ENCODE measurements at places on chromosomes 16 and 17.
A peak's percentile ranks its signal among the peaks of the same experiment; 100 is the strongest.

- peak; percentile 65 for DNase-seq
Measured at GRCh38 chr17:17440010-17440843, 36.6 kb upstream of the MED9 start.

DNA sequence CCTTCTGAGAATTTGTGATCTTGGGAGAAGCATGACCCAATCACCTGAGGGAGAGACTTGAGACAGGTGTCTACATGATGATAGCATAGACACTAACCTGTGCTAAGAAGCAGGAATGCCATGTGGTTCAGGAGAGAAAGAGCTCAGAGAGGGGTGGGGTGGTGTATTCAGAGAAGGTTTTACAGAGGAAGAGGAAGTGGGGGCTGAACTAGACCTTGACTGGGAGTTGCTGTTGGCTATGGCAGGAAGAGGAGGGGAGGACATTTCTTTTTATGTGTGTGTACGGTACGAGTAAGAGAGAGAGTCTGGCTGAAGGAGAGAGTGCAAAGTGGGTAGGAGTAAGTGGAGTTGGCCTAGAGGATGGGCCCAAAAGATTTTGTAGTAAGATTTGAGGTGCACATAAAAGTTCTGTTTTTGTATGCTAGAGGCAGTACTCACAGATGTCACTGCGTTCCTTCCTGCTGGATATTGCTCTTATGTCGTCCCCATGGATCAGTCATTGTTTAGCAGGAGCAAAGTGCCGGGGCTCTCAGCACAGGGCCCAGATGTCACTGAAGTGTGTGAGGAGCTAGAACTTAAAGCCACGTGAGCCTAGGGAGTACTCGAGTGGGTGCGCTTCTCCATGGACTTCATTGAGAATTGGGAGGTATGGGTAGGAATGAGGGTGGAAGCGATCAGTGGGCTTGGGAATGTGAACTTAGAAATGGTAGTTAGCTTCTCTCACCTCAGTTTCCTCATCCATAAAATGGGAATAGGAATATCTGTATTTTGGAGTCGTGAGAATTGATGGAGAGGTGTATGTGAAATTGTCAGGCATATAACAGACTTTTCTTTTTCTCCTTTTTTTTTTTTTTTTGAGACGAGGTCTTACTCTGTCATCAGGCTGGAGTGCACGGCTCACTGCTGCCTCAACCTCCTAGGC, 22.1 kb downstream of the SLC7A6 start:
- DNase-seq = no peak

DNA sequence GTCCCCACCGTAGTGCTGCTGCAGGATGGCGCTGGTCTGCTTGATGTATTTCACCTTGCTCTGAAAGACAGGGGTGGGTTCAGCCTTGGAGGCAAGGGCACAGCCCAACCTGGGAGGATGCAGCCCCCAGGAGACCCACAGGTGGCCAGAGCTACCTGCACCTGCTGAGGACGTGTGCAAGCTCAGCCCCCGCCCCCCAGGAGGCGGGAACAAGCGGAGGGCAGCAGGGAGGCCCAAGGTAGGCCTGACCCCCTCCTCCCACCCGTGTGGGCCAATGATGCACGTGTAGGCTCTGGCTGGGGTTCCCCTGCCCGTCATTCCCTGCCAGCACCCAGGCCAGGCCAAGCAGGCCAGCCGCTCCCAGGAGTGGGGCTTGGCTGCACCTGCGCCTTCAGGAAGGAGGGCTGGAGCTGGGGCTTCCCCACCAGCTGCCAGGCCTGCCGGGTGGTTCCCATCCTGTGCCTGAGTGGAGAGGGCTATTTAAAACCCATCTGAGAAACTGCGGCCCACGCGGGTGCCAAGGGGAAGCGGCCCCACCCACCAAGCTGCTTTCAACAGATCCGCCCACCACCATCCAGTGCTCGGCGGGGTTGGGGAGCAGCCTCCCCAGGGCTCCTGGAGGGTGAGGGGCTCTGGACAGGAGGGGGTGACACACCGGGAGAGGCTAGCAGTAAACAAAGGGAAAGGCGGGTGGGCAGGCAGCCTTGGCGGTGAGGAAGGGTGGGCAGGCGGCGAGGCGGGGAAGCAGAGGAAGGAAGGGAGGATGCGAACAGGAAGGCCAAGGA, 3.8 kb downstream of the NTHL1 start:
- DNase-seq = no peak

DNA sequence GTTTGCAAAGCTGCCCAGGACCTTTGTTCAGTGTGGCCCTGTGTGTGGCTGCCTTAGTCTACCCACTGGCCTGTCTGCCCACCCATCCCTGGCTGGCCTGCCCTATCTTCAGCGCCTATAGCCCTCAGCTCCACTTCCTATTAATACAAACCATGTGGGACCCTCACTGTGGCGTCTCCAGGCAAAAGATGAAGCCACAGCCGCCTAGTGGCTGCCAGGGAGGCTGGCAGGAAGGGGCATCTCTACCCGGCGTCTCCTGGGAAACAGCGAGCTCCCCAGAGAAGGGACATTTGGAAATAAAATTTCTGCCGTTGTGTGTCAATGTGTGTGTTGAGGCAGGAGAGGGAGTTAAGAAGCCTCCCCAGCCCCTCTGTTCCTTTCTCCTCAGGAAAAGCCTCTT, 31.5 kb downstream of the NEUROD2 start:
- no peak for DNase-seq

DNA sequence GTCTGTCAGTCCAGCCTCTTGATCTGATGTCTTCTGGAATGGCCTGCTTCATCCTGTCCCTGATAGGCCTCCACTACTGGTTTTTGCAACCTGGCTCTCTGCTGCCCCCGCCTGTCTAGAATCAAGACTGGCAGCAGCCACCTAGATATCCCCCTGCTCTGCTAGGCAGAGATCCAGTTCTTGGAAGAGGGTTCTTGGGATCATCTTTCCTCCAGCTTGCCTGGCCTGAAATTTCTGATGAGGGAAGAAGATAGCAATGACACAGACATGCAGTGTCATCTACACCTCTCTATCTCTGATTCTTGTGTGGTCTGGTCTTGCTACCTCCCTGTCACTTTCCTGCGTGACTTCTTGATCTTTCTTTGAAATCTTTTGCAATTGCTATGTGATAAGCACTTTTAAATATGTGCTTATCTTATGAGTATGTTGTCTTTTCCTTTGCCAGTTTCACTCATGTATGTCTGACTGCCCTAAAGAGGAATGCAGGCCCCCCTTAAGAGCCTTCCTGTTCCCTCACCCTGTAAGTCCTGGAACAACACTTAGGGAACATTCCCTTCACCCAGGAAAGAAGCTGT, 20.3 kb upstream of the NFATC3 start:
- no peak for DNase-seq

DNA sequence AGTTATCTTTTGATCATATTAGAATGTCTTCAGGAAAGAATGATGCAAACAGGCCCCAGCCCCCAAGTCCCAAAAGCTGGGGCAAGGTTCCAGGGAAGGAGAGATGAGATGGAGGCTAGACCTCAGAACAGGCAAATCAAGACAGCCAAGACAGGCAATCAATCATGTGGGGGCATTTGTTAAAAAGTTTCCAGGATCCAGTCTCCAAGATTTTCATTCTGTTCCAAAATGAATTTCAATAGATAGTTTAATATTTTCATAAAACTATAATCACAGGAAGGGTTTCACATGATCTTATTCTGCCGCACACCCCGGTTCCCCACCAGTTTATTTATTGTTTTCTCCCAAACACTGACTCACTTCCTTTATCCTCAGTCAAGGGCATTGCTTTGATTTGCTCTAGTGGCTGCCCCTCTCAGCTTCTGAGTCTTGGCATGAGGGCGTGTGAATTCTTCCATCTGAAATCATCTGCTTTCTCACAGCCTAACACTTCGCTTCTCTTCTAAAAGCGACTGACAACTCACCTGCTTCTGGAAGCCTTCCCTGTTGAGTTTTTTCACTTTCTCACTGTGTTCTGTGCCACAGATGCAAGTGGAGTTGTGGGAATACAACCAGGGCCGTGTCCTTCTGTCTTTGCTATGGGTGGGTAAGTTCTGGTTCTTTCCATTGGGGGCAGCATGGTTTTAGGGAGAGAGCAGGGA, 12.2 kb upstream of the TERF2 start:
- DNase-seq = no peak

DNA sequence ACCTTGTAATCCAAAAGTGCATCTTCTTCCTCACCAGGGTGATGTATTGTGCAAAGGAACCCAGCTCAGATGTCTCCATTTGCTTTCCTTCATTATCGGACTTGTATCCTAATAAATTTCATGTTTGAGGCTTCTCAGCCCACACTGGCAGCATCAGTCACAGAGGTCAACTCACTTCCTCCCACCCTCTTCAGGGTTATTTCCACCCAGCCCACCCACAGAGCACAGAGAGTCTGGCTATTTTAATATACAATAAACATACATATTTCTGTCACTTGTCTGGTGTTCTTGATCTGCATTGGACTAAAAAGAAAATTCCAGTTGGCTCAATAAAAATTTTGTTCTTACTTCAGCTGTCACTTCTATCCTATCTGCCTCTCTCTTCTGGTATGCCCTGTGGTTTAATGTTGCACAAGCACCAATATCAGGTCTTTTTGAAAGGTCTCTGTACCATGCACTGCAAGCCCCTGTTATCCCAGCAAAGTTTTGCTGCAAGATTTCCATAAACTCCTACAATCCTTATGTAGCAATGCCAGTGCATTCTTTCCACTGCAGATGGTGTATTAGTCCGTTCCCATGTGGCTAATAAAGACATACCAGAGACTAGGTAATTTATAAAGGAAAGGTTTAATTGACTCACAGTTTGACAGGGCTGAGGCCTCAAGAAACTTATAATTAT, 201.8 kb downstream of the CDH11 start:
- no peak for DNase-seq

- no peak for DNase-seq
Measured at GRCh38 chr17:6423931-6424330, 11.0 kb downstream of the AIPL1 start.

GRCh38 chr17:5770441-5771270, 186.3 kb upstream of the NLRP1 start:
- DNase-seq = no peak

DNA sequence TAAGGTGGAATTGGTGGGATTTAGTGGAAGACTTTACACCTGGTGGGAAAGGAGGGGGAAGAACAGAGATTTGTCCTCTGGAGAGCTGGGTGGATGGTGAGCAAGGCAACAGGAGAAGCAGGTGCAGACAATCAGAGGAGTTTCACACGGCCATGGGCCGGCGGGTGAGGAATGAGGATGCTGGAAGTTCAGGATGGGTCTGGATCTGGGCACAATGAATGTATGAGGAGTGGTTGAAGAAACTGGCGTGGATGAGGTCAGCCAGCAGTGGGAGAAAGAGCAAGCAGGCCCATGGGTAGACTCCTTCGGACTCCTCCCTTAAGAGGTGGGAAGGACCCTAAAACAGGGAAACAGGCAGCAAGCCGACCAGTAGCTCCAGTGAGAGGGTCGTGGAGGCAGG, 10.1 kb upstream of the MNT start:
- DNase-seq = no peak

DNA sequence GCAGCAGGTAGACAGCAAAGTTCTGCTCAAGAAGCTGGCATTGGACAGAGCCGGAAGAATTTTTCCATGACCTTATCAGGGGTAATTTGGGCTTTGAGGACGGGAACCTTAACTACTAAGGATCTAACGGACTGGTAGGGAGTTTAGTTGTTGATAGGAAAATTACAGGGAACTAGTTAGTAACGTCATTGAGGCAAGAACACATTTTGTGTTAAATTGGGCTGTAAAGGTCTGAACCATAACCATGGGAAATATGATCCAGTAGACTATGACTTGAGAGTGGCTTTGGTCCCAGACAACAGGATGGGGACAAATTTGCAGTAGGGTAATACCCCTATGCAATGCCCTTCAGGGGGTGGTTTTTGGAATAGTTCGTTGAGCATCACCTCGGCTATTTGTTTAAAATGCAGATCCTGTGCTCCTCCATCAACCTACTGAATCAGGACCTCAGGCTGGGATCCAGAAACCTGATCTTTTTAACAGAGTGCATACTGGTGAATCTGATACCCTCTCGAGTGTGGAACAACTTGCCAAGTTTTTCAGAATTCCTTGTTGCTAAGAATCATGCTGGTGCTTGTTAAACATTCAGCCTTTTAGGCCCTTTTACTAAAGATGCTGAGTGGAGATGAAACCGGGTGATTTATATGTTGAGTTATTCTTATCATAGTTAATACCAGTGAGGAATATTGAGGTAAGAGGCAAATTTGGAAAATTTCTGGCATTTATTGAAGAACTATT, 255.1 kb downstream of the MAP2K6 start:
- DNase-seq = no peak

DNA sequence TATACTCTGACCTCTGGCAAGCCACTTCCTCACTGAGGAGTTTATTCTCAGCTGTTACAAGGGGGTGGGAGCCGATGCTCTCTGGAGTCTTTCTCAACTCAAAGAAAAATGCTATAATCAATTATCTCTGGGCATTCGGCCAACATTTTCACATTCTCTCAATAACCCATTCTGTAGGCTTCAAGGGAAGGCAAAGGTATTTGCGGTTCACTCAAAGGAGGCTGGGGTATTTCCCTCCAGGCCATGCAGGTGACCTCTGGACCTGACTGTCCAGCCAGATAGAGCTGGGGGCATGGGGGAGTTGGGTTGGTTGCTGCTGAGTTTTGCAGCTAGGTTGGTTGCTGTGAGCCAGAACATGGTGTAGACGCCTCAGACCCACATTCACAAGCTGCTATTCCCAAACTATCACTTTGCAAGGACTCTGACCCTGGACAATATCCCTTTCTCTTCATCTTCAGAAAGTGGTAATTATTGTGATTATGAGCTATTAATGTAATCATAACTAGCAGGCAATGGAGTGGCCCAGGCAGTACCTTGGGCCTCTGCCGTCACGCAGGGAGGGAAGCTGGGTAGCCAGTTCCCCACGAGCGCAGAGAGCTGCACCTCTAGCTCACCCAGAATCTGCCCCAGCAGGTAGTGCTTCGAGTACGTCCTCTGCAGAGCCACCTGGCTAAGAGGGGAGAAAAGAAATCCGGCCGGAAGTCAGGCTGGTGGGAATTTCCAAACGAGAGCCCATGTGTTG, 42.1 kb downstream of the AIPL1 start:
- no peak for DNase-seq

- DNase-seq = no peak
Measured at GRCh38 chr17:13777003-13777402, 175.3 kb upstream of the HS3ST3A1 start.

DNA sequence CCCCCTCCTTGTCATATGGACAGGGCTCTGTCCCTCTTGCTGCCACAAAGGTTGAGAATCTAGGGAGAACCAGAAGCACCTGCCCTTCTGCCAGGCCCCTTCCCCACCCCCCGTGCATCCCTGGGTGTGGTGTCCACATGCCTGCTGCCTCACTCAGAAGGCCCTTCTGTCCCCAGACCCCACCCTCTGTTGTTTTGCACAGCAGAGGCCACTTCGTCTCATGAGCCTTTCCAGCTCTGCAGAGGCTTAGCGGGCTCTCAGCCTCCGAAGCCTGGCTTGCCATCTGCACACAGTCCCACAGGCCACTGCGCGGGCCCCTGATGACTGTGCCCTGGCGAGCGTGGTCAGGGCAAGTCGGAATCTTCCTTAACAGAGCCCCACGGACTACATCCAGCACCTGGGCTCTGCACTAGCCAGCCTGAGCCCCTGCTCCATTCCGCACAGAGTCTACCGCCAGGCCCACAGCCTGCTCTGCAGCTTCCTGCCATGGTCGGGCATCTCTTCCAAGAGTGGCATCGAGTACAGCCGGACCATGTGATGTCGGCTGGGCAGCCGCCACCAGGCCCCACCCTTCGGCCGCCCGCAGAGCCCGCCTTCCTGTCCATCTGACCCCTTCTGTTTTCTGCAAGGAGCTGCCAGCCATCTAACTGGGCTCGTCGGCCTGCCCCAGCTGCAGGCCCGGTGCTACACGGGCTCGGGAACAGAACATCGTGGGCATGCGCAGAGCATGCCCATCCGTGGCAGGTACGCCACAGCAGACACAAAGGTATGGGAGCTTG, 10.8 kb downstream of the C16orf90 start:
- no peak for DNase-seq

Data from NCI-H2081 treated with DMSO at 0.1 percent for 48 hours (cell line).